ENCODE measurements at places on chromosomes 11 and 22.

GRCh38 chr11:71326328-71326940 is 74.1 kb upstream of the SHANK2 start:
- no peak for DNase-seq

- no peak for DNase-seq
Measured at GRCh38 chr11:2299773-2300172, 1.9 kb downstream of the C11orf21 start.

GRCh38 chr22:36365020-36365411 is 22.8 kb downstream of the MYH9 start:
- DNase-seq = peak; percentile 65

DNA sequence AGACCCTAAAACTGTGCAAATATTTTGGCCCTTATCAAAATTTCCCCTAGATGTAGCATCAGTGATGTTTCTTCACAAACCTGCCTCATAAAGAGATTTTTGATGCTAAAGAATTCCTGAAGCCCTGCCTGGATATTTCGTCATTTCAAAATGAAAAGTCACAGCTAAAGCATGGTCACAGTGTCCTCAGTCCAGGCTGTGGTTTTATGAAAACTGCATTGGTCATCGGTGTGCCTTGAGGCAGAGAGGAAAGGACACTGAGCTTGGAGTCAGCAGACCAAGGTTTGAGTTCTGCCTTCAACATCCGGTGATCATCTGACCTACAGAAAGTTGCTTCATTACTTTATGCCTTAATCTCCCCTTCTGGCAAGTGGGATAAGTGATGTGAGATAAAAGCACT is 34.8 kb upstream of the ALKBH3 start:
- no peak for DNase-seq
